ENCODE measurements at places on chromosomes 4 and X. TPM values are rescaled to one million over a fixed set of nuclear protein-coding genes. Genes with fewer than 3 reads are reported as not detected.

HPGD gene
- 1.6 TPM for total RNA-seq

MGAT4D gene
- total RNA-seq = not detected

S100G gene
- not detected for total RNA-seq

OR13H1 gene
- not detected for total RNA-seq

RAB39B gene
- 17.2 TPM for total RNA-seq

KCNIP4 gene
- not detected for total RNA-seq

RHOXF1 gene
- not detected for total RNA-seq

RADX gene
- 9.3 TPM for total RNA-seq

CASP6 gene
- 26.5 TPM for total RNA-seq

FREM3 gene
- total RNA-seq = not detected

SSX2B gene
- not detected for total RNA-seq

LPAR4 gene
- total RNA-seq = not detected

RASSF6 gene
- not detected for total RNA-seq

TASL gene
- total RNA-seq = 2.2 TPM

AREG gene
- total RNA-seq = 0.91 TPM

RAB41 gene
- total RNA-seq = not detected

IGFBP7 gene
- total RNA-seq = not detected

WAS gene
- total RNA-seq = 102 TPM

PNCK gene
- total RNA-seq = 0.71 TPM

COL4A6 gene
- not detected for total RNA-seq

STOX2 gene
- total RNA-seq = not detected

TXK gene
- 11.2 TPM for total RNA-seq

ITM2A gene
- 112 TPM for total RNA-seq

LNX1 gene
- total RNA-seq = not detected

LRRC66 gene
- total RNA-seq = 0.14 TPM

Data from activated CD4-positive, alpha-beta T cell treated with anti-CD3 and anti-CD28 coated beads for 36 hours (primary cell).